NCI-H2227 treated with DMSO at 0.1 percent for 48 hours (cell line): ENCODE measurements at places on chromosomes 12 and 14.

GRCh38 chr14:20180486-20180885 lies 10.2 kb upstream of the OR11G2 start:
- no peak for DNase-seq

DNA sequence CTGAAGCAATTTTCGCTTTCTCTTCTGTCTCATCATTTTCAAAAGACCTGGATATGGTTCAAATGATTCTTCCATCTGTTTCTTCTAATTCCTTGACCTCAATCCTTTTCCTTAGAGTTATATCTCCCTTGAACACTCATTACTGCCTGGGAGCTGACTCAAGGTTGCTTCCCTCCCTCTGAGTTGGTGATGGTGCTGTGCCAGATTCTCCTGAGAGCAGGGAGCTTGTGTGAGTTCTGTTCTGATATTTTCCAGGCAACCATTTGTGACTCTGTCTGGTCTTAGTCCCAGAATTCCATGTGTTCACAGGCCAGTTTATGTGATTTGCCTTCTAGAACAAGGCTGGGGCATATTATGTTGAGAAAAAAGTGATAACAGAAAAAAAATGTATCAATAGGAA lies 505.1 kb upstream of the SYT1 start:
- no peak for DNase-seq

- DNase-seq: no peak
Observed at GRCh38 chr14:61257469-61258057, 23.6 kb downstream of the TMEM30B start.

DNA sequence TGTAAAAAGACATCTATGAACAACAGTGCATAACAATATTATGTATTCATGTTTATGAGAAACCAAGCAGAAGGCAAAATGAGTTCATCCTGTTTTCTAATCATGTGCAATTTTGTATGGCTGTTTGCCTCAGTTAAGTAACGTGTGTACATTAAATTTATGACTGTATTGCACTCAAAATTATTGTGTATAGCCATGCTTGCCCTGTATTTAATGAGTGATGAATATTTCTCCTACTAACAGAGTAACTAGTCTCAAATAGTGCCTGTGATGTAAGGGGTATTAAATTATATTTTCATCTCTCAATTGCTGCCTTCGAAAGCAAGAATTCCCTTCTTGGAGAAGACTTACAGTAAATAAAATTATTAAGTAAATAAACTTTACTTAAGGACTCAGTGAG lies 154.2 kb downstream of the NOVA1 start:
- no peak for DNase-seq

DNA sequence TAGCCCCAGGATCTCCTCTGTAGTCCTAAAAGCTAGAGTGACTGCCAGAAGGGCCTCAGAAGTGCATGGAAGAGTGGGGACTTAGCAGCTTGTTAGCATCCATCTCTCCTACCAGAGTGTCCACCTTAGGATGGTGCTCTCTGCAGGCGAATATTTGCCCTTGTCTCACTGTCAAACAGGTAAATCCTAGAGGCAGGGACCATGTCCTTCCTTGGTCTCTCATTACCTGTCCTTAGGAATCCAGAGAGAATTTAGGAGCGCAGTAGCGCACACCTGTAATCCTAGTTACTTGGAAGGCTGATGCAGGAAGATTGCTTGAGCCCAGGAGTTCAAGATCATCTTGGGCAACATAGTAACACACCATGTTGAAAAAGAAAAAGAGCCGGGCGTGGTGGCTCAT lies 21.4 kb downstream of the AGAP2 start:
- DNase-seq: no peak

GRCh38 chr14:99234961-99235571 lies 36.9 kb downstream of the BCL11B start:
- DNase-seq: no peak

DNA sequence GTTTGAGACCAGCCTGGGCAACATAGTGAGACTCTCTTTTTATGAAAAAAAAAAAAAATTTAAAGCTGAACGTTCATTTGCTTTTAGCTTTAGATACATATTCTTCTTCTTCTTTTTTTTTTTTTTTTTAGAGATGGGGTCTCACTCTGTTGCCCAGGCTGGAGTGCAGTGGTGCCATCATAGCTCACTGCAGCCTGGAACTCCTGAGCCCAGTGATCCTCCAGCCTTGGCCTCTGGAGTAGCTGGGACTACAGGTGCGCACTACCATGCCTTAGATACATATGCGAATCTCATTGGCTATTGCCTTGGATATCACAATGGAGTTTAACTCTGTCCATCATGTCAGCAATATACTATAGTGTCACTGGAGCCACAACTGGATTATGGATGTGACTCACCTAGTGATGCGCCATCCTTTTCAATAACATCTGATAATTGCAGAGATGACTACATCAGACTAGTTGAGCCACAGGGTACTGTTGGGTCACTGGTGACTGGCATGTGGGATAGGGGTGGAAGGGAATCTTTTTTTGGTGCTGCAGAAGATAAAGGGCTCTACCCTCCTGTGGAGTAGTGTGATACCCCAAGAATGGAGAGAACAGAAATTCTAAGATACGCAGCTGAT lies 2.7 kb upstream of the ADIPOR2 start:
- no peak for DNase-seq

DNA sequence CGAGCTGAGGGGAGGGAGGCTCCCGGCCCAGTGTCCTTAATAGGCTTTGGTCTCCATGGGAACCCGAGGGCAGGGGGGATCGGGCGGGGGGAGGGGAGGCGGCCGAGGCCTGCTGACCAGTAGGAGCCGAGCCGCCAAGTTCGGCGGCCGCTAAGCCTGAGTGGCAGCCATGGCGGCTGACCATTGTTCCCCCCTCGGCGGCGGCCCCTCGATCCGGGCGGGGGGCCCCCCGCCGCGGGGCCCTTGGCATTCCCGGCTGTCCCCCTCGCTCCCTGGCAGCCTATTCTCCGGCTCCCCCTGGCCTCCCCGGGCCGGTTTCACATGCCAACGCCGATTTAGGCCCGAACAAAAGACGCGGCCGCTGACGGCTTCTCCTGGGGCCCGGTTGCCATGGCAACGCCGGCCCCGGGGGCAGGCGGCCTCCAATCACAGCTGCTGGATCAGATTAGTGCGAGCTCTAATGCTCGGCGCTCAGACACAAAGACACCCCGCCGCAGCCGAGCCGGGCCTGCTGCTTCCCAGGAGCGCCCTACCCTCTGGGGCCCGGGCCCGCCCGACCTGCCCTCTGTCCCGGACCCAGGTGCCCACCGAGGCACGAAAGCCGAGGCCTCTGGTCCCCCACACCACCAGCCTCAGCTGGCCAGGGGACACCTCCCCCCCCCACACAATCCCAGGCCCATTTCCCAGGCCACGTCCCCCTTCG lies 7.3 kb downstream of the MSI1 start:
- DNase-seq: peak; percentile 92

DNA sequence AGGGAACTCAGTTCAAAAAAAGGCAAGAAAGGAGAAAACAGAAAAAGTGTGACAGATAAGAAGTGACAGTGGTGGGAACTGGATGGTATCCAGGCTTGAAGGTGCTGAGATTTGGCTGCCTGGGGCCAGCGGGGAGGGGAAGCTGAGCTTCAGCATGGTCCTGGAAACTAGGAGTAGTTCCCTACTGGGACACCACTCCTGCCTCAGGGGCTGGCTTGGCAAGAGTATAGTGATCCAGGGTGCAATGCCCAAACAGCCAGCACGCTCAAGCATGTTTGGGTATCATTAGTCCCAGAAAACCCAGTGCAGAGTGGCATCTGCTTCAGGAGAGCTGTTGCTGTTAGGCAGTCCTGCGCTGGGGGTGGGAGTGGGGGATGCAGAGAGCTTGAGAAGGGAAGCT lies 49.5 kb upstream of the KTN1 start:
- no peak for DNase-seq

DNA sequence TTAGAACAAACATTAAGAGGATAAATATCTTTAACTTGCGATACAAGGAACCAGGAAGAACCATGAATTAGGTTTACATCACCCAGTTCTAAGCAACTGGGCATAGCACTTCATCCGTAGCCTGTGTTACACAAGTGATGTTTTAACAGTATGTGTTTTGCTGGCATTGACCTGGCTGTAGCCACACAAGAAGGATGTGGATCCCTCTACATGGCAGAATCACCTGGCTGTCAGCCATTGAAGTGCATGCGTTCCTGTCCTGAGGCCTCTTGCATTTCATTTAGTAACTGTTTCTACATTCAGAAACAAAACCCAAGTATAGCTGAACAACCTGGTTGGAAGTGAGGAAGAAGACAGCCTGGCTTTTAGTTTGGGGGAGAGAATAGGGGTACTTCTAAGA lies 72.2 kb downstream of the TGFB3 start:
- no peak for DNase-seq

- peak; percentile 21 for DNase-seq
Observed at GRCh38 chr12:18224745-18225144, 36.6 kb upstream of the PIK3C2G start.

DNA sequence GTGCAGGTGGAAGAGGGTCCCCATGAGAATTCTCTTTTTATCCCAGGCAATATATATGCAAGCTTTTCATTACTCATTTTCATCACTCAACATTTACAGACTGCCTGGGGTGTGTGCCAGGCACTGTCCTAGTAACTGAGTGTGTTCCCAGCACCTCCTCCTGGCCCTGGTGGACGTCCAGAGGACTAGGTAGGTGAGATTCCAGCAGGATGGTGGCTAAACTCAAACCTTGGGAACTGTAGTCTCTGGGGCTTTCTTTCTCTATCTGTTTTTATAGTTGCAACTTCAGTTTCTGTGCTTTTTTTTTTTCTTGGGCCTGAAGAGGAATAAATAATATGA lies 63.8 kb downstream of the SUSD6 start:
- no peak for DNase-seq

- no peak for DNase-seq
Observed at GRCh38 chr14:53295985-53296582, 143.0 kb upstream of the DDHD1 start.

GRCh38 chr14:80606347-80606772 lies 335.2 kb downstream of the CEP128 start:
- no peak for DNase-seq

GRCh38 chr12:26369588-26369987 lies 174.2 kb downstream of the SSPN start:
- DNase-seq: no peak

DNA sequence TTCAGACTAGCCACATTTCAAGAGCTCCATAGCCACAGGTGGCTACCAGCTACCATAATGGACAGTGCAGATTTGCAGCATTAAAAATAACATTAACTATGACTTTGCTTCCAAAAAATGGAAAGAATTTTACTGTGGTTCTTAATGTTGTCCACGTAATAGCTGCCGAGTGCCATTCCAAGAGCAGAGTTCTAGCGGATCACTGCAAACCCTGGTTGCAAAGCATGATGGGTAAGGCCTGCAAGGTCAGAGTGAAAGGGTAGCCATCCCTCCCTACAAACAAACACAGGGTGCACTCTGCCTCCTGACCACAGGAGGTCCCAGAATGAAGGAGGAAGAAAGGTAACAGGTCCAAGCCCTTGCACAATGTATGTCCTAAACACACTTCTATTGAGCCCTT lies 157.6 kb downstream of the DPF3 start:
- no peak for DNase-seq

GRCh38 chr12:93587611-93588010 lies 15.1 kb downstream of the SOCS2 start:
- DNase-seq: no peak

DNA sequence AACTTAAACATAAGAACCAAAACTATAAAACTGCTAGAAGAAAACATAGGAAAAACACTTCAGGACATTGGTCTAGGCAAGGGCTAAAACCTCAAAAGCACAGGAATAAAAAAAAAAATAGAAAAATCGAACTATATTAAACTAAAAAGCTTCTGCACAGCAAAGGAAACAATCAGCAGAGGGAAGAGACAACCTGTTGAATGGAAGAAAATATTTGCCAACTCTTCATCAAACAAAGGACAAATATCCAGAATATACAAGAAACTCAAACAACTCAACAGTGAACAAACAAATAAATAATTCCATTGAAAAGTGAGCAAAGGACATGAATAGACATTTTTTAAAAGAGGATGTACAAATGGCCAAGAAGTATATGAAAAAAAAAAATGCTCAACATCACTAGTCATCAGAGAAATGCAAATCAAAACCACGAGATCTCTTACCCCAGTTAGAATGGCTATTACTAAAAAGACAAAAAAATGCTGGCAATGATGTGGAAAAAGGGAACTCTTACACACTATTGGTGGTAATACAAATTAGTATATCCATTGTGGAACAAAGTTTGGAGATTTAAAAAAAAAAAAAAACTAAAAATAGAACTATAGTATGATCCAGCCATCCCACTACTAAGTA lies 152.0 kb downstream of the NDUFA12 start:
- DNase-seq: no peak

DNA sequence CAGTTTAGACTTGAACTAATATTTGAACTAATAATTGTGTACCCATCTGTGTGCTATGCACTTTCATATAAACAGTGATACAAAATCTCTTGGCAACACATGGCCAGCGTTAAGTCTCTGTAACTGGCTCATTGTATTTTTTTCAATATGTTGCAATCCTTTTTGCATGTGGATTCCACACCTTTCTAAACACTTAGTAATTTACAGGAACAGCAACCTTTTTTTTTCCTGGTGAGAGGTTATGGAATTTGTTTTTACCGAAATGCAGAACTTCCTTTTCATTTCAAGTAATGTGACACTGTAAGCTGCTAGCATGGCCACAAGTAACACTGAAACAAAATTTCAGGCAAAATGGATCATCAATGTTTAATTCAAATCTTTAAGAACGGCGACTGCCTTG lies 45.4 kb upstream of the EPS8 start:
- no peak for DNase-seq

DNA sequence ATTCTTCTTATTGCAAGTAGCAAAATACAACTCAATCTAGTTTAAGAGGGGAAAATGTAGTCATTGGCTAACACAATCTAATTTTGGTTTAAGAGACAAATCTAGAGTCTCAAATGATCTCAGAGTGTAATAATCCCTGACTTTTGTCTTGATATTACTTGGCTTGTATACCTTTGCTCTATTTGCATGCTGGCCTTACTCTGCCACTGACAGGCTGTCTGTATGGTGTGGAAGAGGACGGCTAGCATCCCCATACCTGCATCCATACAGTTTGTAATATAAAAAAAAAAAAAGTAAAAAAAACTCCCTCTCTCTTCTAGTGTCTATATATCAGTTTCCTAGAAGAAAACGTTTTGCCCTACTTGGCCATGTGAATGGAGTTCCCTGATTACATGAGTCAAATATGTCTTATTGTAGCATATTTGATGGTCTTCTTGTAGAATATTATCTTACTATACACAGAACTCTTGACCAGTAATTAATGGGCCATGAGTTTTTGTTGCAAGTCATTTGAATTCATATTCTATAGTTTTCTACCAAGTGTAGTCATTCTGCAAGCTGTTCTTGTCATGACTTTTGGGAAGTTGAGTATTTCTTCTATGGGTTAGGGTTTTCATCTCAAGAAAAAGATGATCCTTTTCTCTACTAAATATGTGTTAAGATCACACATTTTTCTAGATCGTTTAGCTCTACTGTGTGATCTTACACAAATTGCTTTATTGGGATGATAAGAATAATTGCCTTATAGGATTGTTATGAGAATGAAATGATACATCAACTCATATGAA lies 8.2 kb downstream of the HIF1A start:
- DNase-seq: no peak

DNA sequence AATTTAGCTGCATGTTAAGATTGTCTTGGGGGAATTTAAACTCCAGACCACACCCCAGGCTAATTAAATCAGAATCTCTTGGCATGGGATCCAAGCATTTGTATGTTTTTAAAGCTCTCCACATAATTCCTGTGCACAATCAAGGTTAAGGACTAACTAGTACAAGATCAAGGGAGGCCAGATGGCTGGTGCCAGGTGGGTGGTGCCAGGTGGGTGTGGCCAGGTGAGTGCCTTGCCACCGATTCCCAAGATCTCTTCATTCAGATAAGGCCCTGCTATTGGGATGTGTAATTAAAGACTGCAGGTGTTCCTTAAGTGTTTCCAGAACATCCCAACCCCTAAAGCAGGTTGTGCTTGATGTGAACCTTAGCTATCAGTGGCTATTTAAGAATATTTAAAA lies 75.1 kb downstream of the NRXN3 start:
- no peak for DNase-seq
